ENCODE measurements at places on chromosomes 13 and 19.

DNA sequence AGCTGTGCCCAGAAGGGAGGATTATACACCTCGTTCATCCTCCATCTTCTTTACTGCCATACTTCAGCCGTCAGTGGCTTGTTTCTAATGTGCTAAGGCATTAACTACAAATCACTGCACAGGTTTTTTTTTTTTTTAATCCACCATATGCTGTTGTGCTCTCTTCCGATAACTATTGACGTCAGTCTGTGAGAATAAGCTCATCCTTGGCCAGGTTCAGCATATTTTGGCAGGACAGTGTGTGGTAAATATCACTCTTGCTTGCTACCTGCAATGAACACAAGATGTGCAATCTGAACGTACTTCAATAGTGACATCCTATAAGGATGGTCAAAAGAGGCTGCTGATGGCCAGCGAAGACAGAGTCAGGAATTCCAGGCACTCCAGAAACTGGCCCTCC lies 2030.7 kb upstream of the PCDH20 start:
- no peak for DNase-seq

GRCh38 chr19:40803857-40804782 lies 5.1 kb downstream of the EGLN2 start:
- DNase-seq, result no peak

DNA sequence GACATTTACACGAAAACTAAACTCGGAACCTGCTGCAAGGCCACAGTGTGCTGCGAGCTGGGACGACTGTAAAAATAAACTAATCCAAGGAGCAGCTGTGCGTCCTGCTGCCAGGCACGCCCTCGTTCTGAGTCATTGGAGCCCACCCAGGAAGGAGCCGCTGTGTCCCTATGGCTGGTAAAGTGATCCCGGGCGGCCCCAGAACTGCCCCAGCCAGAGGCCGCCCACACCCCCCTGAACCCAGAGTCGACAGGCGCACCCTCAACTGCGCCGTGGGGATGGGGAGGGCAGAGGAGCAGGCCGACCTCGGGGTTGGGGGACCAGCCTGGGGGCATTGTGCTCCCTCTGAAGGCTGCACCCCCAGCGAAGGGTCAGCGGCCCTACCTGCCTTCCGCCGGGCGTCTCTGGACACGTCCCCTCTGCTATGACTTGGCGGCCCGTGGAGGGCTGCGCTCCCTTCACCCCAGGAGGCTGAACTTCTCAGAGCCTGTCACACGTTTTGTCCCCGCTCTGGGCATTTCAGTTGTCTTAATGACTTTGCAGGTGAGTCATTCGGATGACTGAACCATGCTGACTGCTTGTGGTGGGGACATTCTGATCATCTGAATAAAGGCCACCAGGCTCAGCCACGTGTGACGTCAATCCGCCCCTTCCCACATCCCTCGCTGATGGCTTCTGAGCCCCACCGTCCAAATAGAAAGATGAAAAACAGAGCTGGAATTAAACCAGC lies 42.7 kb downstream of the ADPRHL1 start:
- no peak for DNase-seq

- no peak for DNase-seq
These were observed 21.5 kb upstream of the GSX1 start for GRCh38 chr13:27770809-27771208.

Measured in left forelimb (tissue), 1 donor.